A172 (cell line): ENCODE measurements at places on chromosomes 7 and 10.

DNA sequence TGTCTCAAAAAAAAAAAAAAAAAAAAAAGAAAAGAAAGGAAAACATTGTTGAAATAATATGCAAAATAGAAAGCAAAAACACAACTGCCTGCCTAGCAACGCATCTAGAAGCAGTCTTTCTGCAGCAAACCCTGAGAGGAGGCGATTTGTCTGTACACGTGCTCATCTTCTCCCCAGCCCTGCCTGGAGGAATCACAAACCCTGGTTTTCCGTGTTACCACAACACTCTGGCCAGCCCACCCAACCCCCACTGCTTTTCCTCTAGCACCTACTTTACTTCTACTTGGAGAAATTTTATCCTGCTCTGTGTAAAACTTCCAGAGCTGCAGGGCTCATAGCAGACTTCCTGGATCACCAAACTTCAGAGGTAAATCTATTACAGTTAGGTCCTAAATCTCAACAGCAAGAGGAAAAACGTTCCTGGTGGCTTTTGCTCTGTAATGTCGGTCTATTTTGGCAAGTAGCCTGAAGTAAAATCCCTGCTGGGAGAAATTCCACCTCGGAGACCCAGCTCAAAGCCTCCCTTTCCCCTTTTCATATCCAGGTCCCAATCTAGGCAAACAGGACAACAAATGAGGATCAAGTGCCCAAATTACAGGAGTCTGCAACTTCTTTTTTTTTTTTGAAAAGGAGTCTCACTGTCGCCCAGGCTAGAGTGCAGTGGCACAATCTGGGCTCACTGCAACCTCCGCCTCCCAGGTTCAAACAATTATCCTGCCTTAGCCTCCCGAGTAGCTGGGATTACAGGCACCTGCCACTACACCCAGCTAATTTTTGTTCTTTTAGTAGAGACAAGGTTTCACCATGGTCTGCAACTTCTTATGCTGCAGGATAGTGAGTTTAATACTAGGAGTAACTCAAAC lies 91.6 kb downstream of the DNMBP start:
- DNase-seq = peak; percentile 71

GRCh38 chr7:120089968-120090367 lies 183.0 kb upstream of the KCND2 start:
- peak; percentile 67 for DNase-seq

DNA sequence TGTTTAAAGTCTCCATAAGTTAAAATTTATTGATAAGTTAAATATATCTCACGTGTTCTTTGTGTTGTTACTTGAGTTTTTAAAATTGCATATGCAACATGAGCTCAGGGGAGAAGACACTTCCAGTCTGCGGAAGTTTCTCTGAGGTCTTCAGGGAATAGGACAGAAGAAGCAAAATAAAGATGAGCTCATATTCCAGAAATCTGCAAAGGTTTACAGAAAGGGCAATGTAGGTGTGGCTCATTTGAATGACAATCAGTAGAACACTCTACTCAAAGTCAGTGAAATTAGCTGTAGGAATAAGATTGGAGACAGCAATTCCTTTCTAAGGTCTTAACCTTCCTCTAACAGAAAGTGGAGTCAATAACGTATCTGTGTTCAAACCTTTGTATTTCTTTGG lies 53.7 kb downstream of the CACNA2D1 start:
- no peak for DNase-seq

- no peak for DNase-seq
These were observed 1.3 kb downstream of the CUTC start for GRCh38 chr10:99733366-99733765.

DNA sequence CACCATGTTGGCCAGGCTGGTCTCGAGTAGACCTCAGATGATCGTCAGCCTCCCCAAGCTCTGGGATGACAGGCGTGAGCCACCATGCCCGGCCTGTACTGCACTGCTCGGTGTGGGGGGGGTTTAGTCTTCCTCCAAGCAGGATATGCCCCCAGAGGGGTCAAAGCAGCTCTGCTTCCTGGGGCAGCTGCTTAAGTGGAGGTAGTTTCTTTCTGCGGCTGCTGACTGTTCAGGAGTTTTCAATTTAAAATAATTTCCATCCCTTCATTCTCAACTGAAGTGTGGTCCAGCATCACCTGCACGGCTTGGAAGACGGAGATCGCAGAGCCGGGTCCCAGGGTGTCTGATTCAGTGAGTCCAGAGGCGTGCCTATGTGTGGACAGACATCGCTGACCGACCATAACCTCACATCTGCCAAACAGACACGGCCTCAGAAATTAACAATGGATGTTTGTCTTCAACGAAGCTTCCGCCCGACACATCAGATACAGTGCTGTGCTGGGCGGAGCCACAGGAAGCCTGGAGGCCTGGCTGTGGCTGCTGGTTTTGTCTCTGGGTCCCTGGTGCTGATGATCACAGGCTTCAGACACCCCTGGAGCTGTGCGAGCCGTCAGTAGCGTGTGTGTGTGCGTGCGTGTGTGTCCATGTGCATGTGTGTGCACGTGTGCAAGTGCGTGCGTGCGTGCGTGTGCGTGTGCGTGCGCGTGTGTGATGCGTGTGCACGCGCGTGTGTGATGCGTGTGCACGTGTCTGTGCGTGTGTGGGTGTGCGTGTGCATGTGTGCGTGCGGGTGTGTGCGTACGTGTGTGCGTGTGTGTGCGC lies 226.5 kb upstream of the PITRM1 start:
- no peak for DNase-seq

GRCh38 chr10:15069230-15069629 lies 19.3 kb downstream of the ACBD7 start:
- DNase-seq = no peak

DNA sequence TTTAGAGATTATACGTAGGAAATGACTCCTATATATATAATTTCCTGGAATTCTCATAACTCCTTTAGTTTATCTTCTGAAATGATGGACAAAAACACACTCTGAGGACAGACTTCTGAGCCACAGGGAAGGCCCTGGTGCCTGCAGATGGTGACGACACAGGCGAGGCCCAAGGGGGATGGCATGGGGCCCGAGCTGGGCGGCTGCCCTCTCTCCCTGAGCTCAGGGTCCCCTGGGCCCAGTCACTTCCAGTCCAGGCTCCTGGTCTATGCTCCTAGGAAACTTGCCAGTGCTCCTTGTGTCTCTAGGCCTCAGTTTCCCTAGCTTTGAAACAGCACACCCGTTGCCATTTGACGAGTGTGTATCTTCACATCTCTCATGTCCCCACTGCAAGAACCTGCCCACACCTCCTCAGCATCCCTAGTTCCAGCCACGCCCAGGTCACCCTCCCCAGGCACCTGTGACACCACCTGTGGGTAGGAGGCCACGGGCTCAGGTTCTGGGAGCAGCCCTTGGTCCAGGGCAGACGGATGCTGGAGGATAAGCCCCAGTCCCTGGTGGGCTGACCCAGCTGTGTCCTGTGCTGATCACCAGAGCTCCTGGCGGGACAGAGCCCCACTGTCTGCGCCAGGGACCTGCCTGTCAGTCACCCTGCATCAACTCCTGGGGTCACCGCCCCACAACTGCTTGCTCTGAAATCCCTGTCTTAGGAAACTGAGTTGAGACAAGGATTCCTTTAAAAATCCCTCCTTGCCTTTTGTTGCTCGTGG lies 23.4 kb upstream of the SHH start:
- DNase-seq = no peak
